ENCODE measurements at places on chromosomes 1 and 21. TPM values are rescaled to one million over a fixed set of nuclear protein-coding genes. Genes with fewer than 3 reads are reported as not detected.

DNA sequence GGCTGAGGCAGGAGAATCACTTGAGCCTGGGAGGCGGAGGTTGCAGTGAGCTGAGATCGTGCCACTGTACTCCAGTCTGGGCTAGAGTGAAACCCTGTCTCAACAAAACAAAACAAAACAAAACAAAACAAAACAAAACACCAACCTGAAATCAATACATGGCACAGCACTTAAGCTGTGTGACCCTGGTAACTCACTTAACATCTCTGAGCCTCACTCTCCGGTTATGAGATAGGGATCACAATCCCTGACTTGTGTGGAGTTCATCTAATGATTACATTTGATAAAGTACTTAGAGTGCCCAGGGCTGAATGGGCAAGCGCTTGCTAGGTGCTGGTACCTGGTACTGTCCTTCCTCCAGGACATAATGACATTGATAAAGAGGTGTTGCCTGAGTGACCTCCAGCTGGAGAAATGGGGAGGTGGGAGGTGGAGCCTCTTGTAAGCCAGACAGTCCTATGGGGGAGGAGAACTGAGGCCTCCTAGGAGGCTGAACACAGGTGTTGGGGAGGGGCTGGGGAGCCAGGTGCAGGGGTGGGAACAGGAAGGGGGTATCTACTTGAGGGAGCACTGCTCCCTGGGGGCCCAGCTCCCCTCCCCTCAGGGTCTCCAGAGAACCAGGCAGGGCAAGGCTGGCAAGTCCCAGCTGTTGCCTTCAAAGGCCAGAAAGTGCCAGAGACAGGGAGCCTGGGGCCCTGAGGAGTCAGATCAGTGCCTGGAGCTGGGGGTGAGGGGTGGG lies 17.9 kb downstream of the FOXO6 start:
- no peak for DNase-seq

- DNase-seq: no peak
These were observed 166.4 kb downstream of the PSMG1 start for GRCh38 chr21:39016740-39017315.

GRCh38 chr21:28496517-28496916 lies 496.2 kb downstream of the LTN1 start:
- no peak for DNase-seq

Gene MAEL
- 0.76 TPM for total RNA-seq

Gene ETNK2
- 26.2 TPM for total RNA-seq

Gene ANKRD65
- 1.8 TPM for total RNA-seq

Gene CDCP2
- total RNA-seq: not detected

Data from GM23338 (cell line).